NCI-H526 treated with DMSO at 0.1 percent for 48 hours (cell line): ENCODE measurements at places on chromosomes 16 and 17.

DNA sequence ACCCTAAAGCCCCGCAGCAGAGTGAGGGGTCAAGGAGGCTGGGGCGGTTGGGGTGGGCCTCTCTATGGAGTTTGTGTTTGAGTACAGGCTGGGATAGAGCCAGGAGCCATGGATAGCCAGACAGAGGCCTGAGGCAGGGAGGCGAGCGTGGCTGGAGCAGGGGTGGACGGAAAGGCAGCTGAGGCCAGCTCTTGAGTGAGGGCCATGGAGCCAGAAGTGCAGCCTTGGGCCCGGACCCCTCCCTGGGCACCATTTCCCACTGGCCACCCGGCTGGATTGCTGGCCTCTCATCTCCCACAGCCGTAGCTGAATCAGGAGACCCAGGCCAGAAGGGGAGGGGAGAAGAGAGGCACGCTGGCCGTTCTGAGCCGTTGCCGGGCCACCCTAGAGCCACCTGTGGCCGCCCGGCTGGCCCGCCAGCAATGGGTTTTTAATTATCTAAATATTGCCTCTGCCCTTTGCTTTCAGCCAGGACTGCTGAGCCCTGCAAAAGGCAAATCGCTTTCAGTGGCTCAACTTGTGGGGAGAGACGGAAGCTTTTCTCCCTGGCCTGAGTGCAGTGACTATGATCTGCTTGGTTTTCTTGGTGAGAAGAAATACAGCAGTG lies 75.2 kb upstream of the GSE1 start:
- no peak for DNase-seq

DNA sequence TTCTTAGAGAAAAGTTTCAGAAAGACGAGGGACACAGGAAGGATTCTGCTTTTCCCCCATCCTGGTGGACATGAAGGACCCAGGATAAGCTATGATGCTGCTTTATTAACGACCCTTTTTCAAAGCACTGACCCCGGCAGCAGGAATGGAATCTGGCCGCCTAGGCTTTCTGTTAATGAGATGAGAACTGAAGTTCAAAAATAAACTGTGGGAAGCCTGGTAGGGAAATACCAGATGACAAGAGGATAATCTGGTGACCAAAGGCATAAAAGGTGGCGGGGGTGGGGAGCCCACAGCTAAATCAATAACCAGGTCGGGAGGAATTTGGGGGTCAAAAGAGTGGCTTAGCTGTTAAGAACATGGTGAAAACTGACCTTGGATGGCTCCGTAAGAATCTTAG lies 171.0 kb downstream of the XYLT1 start:
- DNase-seq: no peak

GRCh38 chr17:77269696-77270681 lies 129.2 kb downstream of the SEC14L1 start:
- DNase-seq: no peak

DNA sequence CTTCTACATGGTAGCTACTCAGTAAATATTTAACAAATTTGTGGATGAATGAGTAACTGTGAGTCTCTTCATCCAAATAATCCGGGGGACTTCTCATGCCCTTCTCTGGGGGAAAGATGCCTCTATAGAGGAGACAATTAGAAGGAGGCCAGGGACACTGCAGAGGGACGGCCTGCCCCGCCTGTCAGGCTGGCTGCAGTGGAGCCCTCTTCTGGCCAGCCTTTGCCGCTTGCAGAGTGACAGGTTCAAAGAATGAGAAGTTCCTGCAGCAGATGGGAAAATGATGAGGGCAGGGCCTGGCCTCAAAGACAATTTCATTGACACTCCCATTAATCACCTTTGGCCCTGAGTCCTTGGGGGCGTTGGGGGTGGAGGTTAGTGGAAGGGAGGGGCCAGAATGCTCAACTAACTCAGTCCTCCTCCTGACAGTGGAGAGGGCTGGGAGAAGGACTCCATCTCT lies 339.0 kb downstream of the MAF start:
- no peak for DNase-seq

DNA sequence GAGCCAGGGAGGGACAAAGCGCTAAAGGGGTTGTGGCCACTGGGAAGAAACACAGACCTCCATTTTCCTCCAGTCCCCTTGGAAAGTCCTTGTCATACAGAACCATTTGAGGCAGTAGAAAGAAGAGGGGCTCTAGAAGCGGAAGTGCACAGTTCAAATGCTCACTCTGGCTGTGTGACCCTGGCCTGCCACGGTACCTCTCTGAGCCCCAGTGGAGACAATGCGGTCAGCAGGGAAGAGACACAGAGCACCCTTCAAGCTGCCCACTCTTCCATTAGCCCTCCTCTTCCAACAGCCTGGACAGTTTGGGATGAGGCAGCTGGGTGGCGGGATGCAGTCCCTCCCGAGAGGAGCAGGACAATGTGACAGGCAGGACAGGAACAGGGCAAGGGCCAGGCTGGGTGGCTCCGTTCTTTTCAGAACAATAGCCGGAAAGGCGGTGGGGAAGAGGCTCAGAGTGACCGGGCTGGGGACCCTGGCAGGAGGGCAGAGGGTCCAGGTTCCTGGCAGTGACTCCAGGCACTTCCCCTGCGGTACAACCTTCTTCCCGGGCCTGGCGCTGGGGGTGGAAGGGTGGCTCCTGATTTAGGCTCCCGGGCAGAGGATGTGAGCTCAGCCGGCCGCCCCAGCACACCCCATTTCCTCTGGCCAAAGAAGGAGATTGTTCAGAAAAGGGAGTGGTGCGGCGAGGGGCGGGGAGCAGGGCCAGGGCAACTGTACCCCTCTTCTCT lies 5.6 kb downstream of the CASKIN2 start:
- DNase-seq: no peak

DNA sequence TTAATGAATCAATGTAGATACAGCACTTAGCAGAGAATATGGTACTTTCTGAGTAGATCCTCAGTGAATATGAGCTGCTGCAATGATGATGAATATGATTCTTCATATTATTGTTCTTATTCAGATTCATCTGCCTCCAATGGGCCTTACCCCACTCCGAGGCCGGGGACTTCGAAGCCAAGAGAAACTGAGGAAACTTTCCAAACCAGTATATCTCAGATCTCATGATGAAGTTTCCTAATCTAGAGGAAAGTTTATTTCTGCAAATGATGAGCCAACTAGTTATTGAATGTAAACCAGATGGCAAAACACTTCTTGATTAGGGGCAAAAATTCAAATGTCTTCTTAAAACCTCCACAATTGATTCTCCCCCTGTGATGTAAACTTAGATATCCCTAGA lies 23.3 kb downstream of the LYRM1 start:
- DNase-seq: no peak

DNA sequence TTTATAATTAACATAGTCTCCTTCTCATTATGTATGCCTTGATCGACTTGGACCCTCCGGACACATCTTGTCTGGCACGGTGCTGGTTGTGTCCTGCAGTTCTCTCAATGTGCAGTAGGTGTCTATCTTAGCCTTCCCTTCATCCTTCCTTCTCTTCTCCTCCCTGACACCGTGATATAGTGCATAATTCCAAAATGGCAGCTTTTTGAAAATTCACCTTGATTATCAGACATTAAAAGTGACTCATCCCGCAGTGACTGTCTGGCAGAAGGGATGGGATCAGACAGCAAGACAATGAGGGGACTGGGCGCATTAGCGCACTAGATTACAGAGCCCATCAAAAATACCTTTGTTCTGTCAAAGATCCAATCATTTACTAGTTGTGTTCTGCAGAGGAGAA lies 70.0 kb upstream of the PMFBP1 start:
- DNase-seq: no peak

- DNase-seq: no peak
Measured at GRCh38 chr17:63942309-63942985, 10.3 kb upstream of the CD79B start.

GRCh38 chr16:21260870-21261791 lies 17.0 kb downstream of the CRYM start:
- DNase-seq: no peak

- peak; percentile 75 for DNase-seq
Measured at GRCh38 chr17:10119203-10120108, 79.0 kb downstream of the GAS7 start.

GRCh38 chr16:84482001-84482891 lies 22.2 kb downstream of the MEAK7 start:
- DNase-seq: no peak

DNA sequence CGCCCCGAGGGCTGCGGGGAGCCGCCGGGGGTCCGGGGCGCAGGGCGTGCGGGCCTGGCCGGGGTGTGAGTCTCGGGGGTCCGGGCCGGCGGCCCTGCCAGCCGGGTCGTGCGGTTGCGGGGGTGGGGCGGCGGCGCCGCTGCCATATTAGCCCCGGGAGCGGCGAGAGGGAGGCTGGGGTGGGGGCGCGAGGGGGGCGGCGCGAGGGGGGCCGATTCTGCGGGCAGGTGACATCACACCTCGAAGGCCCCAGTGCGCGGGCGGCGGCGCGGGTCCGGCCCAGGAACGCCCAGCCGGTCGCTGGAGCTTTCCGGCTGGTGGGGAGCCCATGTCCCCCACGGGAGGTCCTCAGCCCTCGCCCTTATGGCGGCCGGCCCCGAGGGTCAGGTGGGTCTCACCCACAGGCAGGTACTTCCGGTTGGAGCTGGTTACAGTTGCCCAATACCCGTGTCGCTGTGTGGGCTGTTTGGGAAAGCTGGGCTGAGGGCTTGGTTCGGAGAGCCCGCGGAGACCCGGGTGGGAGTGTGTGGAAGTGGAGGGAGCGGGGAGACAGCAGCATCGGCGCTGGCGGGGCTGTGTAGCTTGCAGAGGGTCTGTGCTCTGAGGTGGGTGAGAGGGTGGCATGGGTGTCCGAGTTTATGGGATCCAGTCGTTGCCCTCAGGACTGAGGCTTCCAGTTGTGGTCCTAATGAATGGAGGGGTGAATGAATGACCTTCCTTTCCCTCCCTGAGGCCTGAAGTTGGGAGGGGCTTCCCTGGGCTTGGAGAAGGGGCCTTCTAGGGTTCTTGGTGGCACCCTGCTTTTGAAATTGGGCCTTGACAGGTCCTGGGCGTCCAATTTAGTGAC lies 804 bp downstream of the ATP6V0C start:
- no peak for DNase-seq

DNA sequence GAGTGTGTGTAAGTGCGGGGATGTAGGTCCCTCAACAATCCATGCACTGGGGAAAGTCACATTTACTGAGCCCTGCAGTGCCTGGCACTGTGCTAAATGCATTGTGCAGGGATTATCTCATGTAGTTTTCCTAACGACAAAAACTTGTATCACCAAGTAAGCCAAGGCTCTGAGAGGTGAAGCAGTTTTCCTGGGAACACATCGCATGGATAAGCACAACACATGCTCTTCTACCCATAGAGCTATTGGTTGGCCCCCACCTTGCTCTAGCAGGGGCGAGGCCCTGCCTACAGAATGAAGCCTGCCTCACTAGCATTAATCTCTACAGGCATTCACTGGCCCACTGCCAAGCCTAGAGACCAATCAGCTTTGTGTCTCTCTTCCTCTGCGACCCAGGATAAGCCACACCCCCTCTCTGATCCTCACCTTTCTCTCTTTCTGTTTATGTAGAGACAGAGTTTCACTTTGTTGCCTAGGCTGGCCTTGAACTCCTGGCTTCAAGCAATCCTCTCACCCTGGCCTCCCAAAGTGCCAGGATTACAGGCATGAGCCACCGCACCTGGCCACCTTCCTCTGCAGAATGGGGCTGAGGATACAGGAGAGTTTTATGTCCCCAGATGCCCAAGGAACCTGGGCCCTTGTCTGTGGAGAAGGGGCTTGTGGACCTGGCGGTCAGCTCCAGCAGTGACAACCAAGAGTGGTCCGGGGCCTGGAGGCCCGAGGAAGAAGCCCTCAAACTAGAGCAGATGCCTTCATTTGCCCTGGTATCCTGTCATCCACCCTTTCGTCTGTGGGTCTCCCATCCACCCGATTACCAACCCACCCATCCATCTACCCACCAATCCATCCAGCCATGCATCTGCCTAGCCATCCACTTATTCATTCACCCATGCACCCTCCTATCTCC lies 12.8 kb downstream of the CDH16 start:
- DNase-seq: no peak

- DNase-seq: no peak
Measured at GRCh38 chr17:333626-334396, 18.8 kb downstream of the RPH3AL start.

- no peak for DNase-seq
Measured at GRCh38 chr17:72470734-72471133, 349.9 kb downstream of the SOX9 start.

- no peak for DNase-seq
Measured at GRCh38 chr17:14201988-14202380, 34.7 kb downstream of the CDRT15 start.

DNA sequence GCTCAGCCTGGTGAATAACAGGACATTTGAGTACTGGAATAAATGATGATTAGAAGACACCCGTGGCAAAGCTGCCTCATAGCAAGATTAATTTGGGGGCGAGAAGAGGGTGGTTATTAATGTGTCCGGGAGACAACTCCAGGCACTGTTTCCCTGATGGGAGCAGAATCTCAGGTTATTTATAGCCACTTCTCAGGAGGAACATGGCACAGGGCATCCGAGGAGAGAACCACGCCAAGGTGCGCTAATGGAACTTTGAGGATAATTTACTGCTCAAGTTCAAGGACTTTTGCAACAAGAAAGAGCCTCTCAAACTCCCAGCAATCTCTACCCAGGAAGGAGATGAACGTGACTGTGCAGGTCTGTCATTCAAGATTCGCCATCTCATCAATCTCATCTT lies 362.5 kb upstream of the ERCC4 start:
- DNase-seq: no peak

GRCh38 chr17:73107191-73107590 lies 14.7 kb upstream of the SLC39A11 start:
- DNase-seq: no peak

GRCh38 chr16:2791174-2791573 lies 3.8 kb upstream of the PRSS33 start:
- no peak for DNase-seq

DNA sequence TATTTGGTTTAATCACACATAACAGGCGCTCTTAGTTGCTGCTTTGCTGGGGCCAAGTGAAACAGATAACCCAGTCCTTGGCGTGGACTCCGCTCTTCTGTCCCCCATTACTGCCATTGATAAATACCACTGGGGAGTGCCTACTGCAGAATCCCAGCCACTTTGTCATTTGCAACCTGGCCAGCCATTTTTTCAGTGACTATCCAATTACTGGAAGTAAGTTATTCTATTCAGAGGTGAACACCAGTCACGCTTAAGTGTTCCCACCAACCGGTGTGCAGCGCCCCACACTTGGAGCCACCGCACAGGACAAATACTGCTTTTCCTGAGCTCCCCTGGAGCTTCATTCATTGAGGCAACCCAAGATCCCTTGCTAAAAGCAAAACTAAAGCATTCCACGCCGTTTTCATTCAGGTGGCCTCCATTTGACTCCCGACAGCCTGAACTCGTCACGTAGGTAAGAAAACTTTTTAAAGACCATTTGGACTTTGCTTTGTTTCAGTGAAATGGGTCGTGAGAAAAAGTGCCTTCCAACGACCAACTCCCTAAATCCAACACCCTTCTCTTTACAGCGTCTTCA lies 1.8 kb downstream of the USP7 start:
- DNase-seq: no peak

- no peak for DNase-seq
Measured at GRCh38 chr16:69204172-69204571, 17.2 kb downstream of the SNTB2 start.

GRCh38 chr17:19897090-19897837 lies 29.5 kb upstream of the ULK2 start:
- DNase-seq: no peak
